Left lung (tissue), 14 donors: ENCODE measurements at places on chromosomes 12 and 14. TPM values are rescaled to one million over a fixed set of nuclear protein-coding genes. Genes with fewer than 3 reads are reported as not detected.

GRCh38 chr12:69991690-69992288 is 166.8 kb downstream of the MYRFL start:
- no peak for DNase-seq

GRCh38 chr12:33649992-33650391 is 210.4 kb upstream of the SYT10 start:
- no peak for DNase-seq

- DNase-seq: no peak
Measured at GRCh38 chr14:65156568-65157366, 54.5 kb upstream of the MAX start.

GRCh38 chr12:132717011-132717410 is 6.4 kb downstream of the PGAM5 start:
- no peak for DNase-seq

- DNase-seq: no peak
Measured at GRCh38 chr14:56452940-56453339, 126.7 kb upstream of the TMEM260 start.

DNA sequence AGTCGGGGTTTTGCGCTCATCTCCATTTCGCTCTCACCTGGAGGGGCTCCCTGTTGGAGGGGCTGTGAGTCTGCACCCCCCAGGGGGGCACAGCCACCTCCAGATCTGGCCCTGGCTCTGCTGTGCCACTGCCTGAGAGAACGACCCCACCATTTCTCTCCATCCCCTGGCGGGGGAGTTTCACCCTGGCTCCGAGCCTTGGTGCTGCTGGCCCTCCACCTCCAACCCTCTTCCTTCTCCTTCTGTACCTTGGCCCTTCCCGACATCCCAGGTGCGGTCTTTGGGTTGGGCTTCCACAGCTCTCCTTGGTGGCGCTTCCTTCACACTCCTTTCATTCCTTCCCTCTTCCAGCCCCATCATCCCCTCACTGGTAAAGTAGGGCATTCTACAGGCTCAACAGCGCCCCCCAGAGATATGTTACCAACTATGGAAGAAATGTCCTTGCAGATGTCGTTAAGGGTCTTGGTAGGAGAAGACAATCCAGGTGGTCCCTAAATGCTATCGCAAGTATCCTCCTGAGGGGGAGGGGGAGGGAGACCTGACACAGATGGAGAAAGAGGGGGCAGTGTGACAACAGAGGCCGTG is 16.3 kb downstream of the SERPINA1 start:
- no peak for DNase-seq

GRCh38 chr14:77607741-77608302 is 8.6 kb downstream of the SPTLC2 start:
- no peak for DNase-seq

DNA sequence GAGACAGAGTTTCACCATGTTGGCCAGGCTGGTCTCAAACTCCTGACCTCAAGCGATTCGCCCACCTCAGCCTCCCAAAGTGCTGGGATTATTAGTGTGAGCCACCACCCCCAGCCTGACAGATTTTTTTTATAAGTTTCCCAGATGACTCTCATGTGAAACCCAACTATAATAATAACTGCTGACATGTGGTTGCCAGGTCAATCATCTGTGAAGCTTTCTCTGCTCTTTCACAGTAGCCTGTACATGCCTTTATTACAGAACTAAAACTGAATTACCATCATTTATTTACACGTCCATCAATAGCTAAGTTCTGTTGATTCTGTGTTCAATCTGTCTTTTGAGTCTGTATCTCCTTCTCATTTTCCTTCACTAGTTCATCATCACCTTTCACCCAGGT is 218.5 kb downstream of the RPS29 start:
- DNase-seq: no peak

- DNase-seq: peak; percentile 79
Measured at GRCh38 chr12:69475237-69475975, 5.2 kb downstream of the FRS2 start.

DNA sequence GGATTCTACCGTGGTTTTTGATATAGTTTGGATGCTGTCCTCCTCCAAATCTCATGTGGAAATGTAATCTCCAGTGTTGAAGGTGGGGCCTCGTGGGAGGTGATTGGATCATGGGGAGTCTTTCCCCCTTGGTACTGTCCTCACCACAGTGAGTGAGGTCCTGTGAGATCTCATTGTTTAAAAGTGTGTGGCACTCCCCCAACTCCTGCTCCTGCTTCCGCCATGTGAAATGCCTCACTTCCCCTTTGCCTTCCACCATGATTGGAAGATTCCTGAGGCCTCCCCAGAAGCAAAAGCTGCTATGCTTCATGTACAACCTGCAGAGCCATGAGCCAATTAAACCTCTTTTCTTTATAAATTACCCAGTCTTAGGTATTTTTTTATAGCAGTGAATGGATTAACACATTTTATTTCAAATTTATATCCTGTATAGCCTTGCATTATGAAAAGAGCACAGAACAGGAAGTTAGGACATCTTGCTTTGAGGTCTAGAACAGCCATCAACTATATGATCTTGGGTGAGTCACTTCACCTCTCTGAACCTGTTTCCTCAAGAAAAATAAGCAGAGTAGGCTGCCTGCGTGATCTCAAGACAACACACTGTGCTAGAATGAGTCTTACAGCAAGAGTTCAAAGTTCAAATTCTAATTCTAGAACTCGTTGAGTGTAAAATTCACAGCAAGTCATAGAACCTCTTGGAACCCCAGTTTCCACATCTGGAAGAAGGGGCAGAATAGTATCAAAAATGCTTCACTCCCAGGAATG is 160.9 kb upstream of the EEA1 start:
- DNase-seq: no peak

- peak; percentile 24 for DNase-seq
Measured at GRCh38 chr12:85179680-85180270, 100.2 kb upstream of the ALX1 start.

- no peak for DNase-seq
Measured at GRCh38 chr12:110927546-110927945, 7.2 kb upstream of the MYL2 start.

DNA sequence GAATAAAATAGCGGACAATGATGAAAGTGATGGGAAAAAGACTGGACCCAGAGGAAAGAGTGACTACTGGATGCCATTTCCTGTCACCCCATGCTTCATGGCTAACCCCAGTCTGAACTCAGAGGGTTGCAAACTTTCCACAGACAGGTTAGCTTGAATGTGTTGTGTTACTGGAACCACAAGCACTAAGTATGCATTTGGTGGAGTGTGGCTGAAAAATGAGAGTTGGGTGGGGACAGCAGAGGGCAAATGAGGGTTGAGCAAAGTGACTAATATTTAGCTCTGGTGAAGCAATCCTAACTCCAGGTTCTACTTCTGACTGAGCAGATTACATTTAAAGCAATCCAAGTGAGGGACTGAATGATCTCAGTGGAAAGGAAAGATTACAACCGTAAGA is 1.6 kb downstream of the SLC16A7 start:
- DNase-seq: peak; percentile 63

- DNase-seq: no peak
Measured at GRCh38 chr14:65476942-65477318, 64.4 kb downstream of the FUT8 start.

GRCh38 chr12:123954647-123955350 is 17.8 kb downstream of the CCDC92 start:
- DNase-seq: no peak

- DNase-seq: no peak
Measured at GRCh38 chr12:124496584-124496983, 70.8 kb downstream of the NCOR2 start.

GRCh38 chr12:116547955-116548501 is 11.2 kb upstream of the MAP1LC3B2 start:
- no peak for DNase-seq

GRCh38 chr14:34461334-34462131 is 507 bp downstream of the SPTSSA start:
- DNase-seq: peak; percentile 70

- DNase-seq: no peak
Measured at GRCh38 chr14:91284146-91284790, 39.8 kb upstream of the GPR68 start.

GRCh38 chr12:53754633-53755264 is 3.0 kb upstream of the CISTR start:
- DNase-seq: no peak

DNA sequence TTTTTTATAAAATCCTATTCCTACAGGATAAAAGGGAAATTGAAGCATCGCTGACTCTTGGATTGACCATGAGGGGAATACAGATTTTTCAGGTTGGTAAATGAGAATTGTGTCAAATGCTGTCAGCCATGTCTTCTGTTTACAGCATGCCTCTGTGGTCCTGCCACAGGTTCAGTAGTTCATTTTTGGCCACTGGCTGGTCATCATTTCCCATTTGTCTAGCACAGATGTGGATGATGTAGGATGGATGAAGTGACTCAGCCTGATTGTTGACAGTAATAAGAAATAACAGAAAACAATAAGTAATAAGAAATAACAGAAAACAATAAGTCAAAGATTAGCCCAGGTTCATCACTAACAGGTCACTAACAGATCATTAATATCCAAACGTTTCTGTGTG is 59.8 kb downstream of the FRMD6 start:
- DNase-seq: no peak

- DNase-seq: no peak
Measured at GRCh38 chr12:116196752-116197718, 80.5 kb downstream of the MED13L start.

- DNase-seq: no peak
Measured at GRCh38 chr12:42936991-42937390, 347.4 kb upstream of the PRICKLE1 start.

DNA sequence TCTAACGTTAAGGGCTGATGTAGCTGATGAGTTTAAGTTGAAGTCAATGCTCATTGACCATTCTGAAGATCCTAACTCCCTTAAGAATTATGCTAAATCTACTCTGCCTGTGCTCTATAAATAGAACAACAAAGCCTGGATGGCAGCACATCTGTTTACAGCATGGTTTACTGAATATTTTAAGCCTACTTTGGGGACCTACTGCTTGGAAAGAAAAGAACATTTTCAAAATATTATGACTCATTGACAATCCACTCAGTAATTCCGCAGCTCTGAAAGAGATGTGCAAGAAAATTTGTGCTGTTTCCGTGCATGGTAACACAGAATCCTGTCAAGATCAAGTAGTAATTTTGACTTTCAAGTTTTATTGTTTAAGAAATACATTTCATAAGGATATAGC is 35.0 kb upstream of the NAV3 start:
- no peak for DNase-seq

DNA sequence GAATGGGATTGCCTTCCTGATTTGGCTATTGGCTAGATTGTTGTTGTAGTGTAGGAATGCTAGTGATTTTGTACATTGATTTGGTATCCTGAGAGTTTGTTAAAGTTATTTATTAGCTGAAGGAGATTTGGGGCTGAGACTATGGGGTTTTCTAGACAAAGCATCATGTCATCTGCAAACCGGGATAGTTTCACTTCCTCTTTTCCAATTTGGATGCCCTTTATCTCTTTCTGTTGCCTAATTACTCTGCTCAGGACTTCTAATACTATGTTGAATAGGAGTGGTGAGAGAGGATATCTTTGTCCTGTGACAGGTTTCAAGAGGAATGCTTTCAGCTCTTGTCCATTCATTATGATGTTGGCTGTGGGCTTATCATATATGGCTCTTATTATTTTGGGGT is 265.7 kb upstream of the MGAT4C start:
- no peak for DNase-seq

DNA sequence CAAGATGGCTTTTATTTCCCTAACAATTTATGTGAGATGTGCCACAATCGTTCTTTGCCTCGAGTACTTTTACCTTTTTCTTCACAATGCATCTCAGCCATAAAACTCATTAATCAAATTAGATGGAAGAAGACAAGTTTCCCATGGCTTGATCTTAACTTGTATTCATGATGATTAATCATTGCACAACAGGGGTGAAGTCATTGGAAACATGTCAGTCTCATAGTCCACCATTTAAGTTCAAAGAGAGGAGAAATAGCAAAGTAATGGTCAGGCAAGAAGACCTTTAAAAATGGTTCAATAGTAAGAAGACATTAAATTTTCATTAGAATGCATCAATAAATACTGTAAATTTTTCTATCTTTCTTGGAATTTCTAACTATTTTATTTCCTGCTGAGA is 136.3 kb downstream of the FOXG1 start:
- no peak for DNase-seq

GRCh38 chr14:65187421-65188049 is 85.2 kb upstream of the MAX start:
- DNase-seq: no peak

GRCh38 chr12:29309320-29309902 is 71.6 kb downstream of the ERGIC2 start:
- DNase-seq: no peak

- no peak for DNase-seq
Measured at GRCh38 chr14:37512173-37512572, 82.9 kb downstream of the FOXA1 start.

DNA sequence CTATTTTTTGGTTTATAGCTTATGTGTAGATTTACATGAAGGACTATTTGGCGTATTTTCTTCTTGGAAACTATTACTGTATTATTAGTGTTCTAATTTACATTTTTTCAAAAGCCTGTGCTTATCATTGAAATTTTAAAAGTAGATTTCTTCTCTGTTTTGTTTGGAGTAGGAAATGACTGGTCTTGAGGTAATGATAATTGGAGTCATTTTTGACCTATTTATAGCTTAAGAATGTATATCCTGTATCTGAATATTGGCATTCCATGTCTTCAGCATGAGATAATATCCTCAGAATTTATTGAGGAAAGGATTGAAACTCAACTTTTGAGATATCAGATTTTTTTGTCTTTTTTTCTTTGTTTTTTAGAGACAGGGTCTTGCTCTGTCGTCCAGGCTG is 193.4 kb downstream of the ERC1 start:
- no peak for DNase-seq

DNA sequence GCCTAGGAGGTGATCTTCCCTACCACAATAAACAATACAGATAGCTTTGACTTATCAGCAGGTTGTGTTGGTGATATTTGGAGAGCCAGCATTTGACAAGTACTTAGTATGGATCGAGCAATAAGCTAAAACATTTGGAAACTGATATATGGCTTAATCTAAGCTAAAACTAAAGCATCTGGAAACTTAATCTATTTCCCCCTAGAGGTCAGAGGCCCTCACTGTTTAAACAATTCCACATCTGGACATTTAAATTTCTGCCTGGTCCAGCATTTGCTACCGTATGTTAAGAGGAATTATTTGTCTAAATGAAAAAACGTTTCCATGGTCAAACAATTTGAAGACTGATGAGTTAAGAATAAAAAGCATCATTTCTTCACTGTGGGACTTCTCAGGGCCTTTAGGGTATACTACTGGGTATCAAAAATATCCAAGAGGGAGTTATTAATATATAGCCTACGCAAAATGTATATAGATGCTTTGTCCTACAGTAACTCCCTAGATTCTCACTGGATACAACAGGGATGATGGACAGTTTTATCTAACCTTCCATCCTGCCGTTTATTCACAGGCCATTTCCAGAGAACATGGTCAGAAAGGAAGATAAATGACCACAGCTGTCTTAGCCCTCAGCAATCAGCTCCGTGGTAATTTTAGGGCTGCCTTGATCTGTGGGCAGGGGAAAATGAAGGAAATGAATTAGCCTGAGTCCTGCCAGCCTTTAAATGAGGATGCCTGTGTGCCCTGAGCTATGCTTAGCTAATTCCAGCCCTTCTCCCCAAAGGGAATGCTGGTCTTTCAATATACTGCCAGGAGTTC is 135.4 kb upstream of the NUDT4 start:
- DNase-seq: no peak

SYCP3 gene
- polyA plus RNA-seq: 1.2 TPM

NANOG gene
- polyA plus RNA-seq: 0.14 TPM

ZDHHC22 gene
- polyA plus RNA-seq: 0.04 TPM

CYP46A1 gene
- polyA plus RNA-seq: 5.6 TPM

RPS6KL1 gene
- polyA plus RNA-seq: 1.8 TPM

RFLNA gene
- 3.0 TPM for polyA plus RNA-seq
